Uterine smooth muscle cell (primary cell): ENCODE measurements at places on chromosomes 2 and 18. TPM values are rescaled to one million over a fixed set of nuclear protein-coding genes. Genes with fewer than 3 reads are reported as not detected.

KIAA2012 gene
- not detected in 2 replicates for total RNA-seq

POTEF gene
- 0.22 TPM in 1 of 2 replicates, not detected in the other for total RNA-seq

C2orf78 gene
- total RNA-seq, result not detected in 2 replicates

SLC23A3 gene
- 1.00 and 2.5 TPM in 2 replicates for total RNA-seq
